ENCODE measurements at places on chromosomes 12 and 14. TPM values are rescaled to one million over a fixed set of nuclear protein-coding genes. Genes with fewer than 3 reads are reported as not detected.

DNA sequence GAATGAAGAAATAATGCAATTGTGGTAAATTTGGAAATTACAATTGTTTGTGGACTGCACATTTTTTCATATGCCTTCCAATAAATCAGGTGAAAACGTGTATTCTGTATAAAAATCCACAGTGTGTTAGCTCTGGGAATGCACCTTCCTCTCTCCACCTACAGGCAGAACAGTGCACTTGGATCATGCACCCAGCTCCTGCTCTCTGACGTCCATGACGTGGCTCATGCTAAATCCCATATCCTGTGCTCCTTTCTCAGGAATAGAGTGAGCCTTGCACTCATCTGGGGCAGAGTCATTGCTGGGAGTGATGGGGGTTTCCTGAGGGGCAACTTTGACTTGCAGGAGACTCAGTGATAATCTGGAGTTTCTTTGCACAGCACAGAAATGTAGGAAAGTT is 1282.1 kb downstream of the TMEM121 start:
- no peak for DNase-seq

GRCh38 chr12:98817742-98818141 is 172.7 kb downstream of the APAF1 start:
- DNase-seq: no peak

KLRC2 gene
- polyA plus RNA-seq: 1.6 TPM

BCL11B gene
- 1.6 TPM for polyA plus RNA-seq

- DNase-seq: peak; percentile 95
Observed at GRCh38 chr12:113149361-113150150, at the start of gene CFAP73. Gene CFAP73, plus strand, starts transcription at chr12:113149724. Its CDS starts 134 bp downstream, at chr12:113149858.

DNA sequence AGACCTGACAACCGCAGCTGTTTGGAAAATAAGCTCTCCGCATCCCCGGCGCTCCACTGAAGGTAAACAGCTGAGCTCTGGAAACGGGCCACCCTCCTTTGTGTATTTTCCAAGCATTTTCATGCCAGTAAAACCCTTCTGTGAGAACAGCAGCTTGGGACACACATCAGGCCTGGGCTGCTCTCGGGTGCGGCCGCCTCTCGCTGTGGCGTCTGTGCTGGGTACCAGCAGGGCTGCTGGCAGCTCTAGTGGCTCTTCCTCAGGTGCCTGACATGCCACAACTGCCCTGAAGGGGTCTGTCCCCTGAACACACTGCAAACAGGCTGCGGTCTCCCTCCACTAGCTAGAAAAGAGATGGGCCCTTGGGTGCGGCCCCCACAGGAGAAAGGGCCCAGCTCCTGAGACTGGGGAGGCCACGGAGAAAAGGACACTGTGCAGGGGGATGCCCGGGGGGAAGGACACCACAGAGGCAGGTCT is 96.3 kb downstream of the ITPK1 start:
- DNase-seq: no peak

TSHR gene
- 0.31 TPM for polyA plus RNA-seq

DNA sequence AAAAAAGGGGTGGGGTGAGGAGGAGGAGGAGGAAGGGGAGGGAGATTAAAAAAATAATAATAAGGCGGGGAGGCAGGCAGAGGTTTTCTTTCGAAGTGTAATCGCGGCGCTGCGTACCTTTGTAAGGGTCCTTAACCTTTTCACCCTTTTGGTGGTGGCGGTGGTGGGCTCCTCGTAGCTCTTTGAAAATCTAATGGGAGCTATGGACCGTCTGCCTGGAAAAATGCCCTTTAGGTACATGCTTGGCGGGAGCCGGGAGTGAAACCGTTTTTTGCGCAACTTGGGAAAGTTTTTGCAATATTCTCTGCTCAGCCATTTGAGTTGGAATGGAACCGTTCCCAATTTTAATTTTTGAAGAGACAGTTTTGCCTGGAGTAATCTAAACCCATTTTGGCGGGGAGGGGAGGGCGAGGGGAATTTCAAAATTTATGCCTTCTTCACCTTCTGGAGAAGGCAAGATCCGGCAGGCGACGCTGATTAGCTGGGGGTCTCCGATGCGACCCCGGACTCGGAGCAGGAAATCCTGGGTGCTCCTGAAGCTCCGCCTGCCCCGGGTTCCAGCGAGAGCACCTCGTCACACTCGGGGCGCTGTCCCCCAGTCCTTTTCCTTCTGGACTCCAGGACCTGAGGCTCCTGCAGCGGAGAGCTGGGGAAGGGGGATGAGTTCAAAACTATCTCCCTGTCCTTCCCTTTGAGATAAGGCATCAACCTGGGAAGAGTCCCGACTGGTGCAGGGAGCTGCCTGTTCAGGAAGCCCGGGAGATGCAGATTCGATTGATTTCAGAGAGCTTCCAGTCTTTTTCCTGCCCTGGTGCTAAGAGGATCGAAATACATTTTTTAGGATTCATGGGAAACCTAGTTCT is 74.6 kb upstream of the TBX5 start:
- peak; percentile 31 for DNase-seq

DNA sequence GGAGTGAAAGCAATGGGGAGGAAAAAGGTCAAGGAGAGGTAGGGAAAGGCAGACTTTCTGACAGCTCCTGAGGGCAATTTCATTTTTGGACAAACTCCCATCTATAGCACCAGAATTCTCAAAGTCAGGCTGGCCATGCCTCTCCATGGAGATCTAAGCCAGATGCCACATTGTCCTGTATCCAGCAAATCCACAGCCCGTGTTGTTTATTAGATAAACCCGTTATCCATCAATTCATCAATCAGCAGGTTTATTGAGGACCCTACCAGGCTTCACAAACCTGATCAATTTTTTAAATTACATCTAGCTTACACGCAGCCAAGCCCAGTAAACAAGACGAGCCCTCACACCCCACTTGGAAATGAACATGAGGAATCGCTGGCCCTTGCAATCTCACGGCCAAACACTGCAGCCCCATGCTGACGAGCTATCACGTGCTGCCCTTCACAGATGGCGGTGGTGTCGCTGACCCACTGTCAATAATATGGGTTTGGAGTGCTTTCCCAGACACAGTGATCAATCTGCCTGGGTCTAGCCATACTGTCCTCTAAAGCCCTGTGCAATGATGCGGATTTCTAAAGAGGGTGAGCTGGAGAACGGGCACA is 332.9 kb downstream of the DPF3 start:
- no peak for DNase-seq

SLC8A3 gene
- polyA plus RNA-seq: 2.3 TPM

GRCh38 chr14:77181603-77182437 is at the start of gene TMEM63C:
Gene TMEM63C, plus strand, starts transcription at chr14:77181798. Its CDS starts 37,016 bp downstream, at chr14:77218814.
- DNase-seq: peak; percentile 96

GRCh38 chr12:132056951-132057350 is 87.2 kb downstream of the DDX51 start:
- no peak for DNase-seq

PPP4R3A gene
- 43.4 TPM for polyA plus RNA-seq

GRCh38 chr12:1796515-1797010 is 23.8 kb upstream of the LRTM2 start:
- DNase-seq: no peak

CELA1 gene
- not detected for polyA plus RNA-seq

DNA sequence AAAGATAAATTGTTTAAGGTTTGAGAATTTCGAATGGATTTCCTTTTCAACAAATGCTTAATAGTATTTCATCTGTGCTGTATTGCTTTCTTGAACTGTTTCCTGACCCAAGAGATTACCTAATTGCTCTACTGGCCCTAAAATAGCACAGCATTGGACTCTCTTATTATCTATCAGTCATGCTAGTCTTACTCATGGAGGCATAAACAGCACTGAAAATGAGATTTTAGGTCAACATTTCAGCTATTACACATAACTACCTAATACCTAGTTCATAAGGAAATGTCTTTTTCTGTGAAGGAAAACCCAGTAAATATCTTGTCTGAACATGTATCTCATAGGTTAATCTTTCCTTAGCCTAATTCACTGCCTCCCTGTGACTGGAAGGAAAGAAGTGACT is 4.3 kb upstream of the ABCD2 start:
- no peak for DNase-seq

- DNase-seq: no peak
Observed at GRCh38 chr12:31819427-31819826, 90.6 kb upstream of the AMN1 start.

- peak; percentile 88 for DNase-seq
Observed at GRCh38 chr14:103546652-103547454, 15.6 kb downstream of the BAG5 start.

DNA sequence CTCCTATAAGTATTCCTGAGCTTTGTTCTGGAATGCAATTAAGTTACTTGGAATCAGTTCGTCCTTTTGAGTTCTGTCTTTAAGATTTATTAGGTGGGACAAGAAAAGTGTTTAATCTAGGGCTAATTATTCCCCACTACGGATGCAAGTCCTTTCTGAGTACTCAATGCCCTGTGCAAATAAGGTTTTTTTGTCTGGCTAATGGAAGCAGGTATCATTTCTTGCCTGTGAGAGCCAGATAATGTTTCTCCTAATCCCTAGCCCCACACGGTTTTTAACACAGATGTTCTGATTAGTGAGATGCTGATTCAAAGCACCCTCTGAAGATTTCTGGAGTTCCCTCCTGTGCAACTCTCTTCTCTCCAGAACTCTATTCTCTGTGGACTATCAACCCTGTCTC is 296.6 kb upstream of the PRICKLE1 start:
- DNase-seq: no peak

Measured in brain (organoid and tissue), 16 donors.